ENCODE measurements at places on chromosomes 16 and 17. TPM values are rescaled to one million over a fixed set of nuclear protein-coding genes. Genes with fewer than 3 reads are reported as not detected.

KRTAP2-1 gene
- total RNA-seq, result not detected

PERCC1 gene
- not detected for total RNA-seq

CACNG5 gene
- 5.6 TPM for total RNA-seq

CHP2 gene
- not detected for total RNA-seq

IL34 gene
- 30.8 TPM for total RNA-seq

MAP2K6 gene
- 17.0 TPM for total RNA-seq

ZFHX3 gene
- total RNA-seq, result 15.2 TPM

PLLP gene
- 34.8 TPM for total RNA-seq

CD2BP2 gene
- 52.0 TPM for total RNA-seq

SLFN12 gene
- 3.1 TPM for total RNA-seq

KCNAB3 gene
- 34.4 TPM for total RNA-seq

FOXF1 gene
- total RNA-seq, result 1.9 TPM

ARL5C gene
- 2.0 TPM for total RNA-seq

TNFRSF17 gene
- not detected for total RNA-seq

FOXC2 gene
- total RNA-seq, result 0.39 TPM

KLHL10 gene
- 0.56 TPM for total RNA-seq

CA7 gene
- total RNA-seq, result 8.1 TPM

TRPV3 gene
- total RNA-seq, result 25.2 TPM

C1QTNF8 gene
- total RNA-seq, result not detected

FOXL1 gene
- 0.52 TPM for total RNA-seq

BEAN1 gene
- total RNA-seq, result 8.0 TPM

WIPF2 gene
- total RNA-seq, result 76.6 TPM

FBXO39 gene
- total RNA-seq, result not detected

IRX3 gene
- 0.16 TPM for total RNA-seq

KREMEN2 gene
- not detected for total RNA-seq

TPSB2 gene
- 1.5 TPM for total RNA-seq

All from dorsolateral prefrontal cortex (tissue), 122 donors.